ENCODE measurements at places on chromosomes 6 and 20.

DNA sequence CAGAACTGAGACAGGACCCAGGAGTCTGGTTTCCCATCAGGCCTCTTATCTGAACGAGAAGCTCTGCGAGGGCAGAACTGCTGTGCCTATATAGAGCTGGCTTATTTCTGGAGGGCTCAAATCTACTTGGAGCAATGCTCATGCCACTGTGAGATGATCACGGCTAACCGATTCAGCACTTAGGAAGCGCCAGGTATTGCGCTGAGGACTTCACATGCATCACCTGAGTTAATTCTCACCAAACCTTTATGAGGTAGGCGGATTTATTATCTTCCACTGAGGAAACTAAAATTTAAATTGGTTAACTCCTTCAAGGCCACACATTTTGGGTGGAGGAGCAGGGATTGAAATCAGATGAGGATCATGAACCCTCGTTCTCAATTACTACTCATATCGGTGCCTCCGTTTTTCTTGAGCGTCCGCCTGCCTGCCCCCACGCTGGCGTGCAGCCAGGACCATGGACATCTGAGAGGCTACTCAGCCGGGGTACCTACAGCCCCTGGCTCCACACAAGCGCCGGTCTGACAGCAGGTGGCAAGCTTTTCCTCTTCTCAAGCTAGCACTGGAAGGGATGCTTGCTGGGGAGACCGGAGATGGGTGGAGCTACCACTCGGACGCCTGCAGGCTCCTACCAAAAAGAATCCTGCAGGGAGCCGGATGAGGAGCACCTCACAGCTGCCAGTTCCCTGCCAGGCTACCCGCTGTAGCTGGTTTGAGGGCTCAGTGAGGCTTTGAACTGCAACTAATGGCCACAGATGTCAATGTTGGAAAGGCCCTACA, 1.0 kb upstream of the PCIF1 start:
- peak; percentile 83 for DNase-seq

- no peak for DNase-seq
Observed at GRCh38 chr6:3789018-3789895, 37.7 kb upstream of the PXDC1 start.

GRCh38 chr6:132246120-132246617, 155.1 kb downstream of the MOXD1 start:
- DNase-seq = no peak

DNA sequence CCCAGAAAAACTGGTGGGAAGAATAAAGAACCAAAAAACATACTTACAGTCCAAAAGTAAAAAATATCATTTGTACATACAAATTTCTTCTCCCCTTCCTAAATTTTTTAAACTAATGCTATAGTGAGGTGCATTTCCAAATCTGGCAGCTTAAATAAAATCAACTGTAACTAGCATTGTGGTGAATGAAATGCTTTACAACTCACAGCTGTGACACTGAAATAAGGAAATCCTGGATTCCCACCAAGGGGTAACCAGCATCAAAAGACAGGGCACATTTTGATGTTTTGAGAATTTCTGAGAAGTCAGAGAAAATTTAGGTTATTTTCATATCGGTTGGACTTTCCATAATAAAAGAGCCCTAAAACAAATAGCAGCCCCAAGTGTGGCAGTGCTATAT, 27.3 kb downstream of the BACH2 start:
- DNase-seq = no peak

DNA sequence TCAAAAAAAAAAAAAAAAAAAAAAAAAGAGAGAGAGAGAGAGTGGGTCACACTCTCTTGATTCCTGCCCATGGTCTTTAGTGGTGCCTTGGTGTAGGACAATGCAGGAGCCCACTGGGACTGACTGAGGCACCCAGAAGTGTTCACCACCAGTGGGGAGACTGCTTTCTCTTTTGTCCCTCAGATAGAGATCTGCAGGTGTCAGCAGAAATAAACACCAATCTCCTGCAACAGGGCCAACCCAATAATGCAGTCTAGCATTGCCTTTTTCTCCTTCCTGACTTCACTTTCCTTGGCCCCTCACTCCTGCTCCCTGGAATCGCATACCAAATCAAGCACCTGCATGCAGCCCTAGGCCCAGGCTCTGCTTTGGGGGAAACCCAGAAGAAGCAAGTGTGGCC, 39.0 kb upstream of the CCDC28A start:
- DNase-seq = no peak

DNA sequence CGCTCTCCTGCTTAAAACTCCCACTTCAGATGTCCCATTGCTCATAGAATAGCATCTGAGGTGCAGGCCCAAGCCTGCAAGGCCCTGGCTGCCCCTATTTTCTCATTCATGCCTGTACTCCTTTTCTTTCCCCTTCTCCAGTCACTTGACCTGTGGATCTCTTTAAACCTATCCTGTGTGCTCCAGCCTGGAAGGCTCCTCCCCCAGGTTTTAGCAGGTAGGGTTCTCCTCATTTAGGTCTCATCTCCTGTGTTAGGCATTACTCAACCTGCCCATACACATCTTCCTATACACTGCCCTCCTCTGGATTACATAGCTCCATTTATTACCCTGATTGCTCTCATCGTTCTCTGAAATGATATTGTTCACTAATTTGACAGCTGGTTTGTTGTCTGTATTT, 185.3 kb downstream of the BACH2 start:
- DNase-seq = no peak

GRCh38 chr20:8299921-8300320, 167.9 kb downstream of the PLCB1 start:
- peak; percentile 50 for DNase-seq

GRCh38 chr6:6455272-6455671, 133.2 kb upstream of the LY86 start:
- DNase-seq = no peak

- no peak for DNase-seq
Observed at GRCh38 chr6:50843842-50844241, 25.2 kb downstream of the TFAP2B start.

DNA sequence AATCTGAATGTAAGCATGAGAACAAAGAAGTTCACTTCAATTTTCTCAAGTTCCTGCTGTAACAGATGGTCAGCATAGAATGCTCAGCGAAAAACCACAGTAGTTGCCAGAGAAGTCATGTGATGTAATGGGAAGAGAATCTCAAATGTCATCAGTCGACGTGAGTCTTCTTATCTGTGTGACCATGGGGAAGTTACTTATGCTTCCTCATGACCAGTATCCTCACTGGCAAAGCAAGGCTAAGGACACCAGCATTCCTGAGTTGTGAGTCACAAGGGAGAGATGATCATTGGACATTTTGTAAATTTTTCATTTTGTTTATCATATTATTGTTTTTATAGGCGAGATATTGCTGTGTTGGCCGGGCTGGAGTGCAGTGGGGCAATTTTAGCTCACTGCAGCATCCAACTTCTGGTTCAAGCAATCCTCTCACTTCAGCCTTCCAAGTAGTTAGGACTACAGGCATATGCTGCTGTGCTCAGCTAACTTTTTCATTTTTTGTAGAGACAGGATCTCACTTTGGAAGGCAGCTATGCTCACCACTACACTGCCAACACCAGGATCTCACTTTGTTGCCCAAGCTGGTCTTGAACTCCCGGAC, 21.9 kb downstream of the SGK1 start:
- peak; percentile 100 for DNase-seq

DNA sequence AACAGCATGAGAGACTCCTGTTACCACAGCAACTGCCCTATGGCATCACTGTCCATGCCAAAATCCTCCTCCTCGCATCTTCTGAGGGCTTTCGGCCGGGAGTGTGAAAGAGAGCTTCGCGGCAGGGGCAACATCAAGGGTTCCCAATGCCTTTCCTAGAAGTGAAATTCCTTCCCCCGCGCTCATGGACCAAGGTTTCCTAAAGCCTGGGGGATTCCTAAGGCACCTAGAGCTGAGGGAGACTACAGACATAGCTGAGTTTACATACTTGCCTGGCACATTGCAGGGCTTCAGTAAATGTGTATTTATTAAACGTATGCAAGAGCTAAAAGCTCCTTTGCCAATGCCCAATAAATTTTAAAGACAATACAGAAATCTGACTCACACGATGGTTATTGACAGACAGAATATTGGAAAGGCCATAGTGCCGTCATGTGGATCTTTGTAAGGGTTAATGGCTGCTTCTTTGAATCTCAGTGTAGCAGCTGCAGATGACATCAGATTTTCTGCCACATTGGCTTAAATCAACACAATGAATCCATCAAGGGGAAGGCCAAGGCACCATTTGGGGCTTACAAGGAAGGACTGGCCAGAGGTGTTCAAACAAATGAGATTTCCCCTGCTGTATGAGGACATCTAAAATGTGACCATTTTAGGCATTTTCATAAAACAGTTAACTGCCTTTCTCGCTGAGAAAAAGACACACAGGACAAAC, 281.2 kb upstream of the JARID2 start:
- DNase-seq = no peak

DNA sequence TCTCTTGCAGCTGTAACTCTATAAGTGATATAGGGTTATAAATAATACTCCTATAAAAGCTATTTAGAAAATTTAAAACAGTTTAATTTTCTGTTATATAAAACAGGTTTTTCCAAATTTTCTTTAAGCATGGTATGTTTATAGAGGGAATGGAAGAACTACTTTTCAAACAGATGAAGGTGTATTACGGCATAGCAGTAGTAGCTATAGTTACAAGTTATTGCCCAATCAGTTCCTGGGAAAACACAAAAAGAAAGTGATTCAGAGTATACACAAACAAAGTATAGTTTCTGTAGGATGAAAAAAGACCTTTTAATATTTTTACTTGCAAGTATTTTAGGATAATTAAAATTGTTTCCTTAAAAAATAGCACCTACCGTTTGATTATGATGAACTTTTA, 9.8 kb downstream of the SLC17A5 start:
- no peak for DNase-seq

DNA sequence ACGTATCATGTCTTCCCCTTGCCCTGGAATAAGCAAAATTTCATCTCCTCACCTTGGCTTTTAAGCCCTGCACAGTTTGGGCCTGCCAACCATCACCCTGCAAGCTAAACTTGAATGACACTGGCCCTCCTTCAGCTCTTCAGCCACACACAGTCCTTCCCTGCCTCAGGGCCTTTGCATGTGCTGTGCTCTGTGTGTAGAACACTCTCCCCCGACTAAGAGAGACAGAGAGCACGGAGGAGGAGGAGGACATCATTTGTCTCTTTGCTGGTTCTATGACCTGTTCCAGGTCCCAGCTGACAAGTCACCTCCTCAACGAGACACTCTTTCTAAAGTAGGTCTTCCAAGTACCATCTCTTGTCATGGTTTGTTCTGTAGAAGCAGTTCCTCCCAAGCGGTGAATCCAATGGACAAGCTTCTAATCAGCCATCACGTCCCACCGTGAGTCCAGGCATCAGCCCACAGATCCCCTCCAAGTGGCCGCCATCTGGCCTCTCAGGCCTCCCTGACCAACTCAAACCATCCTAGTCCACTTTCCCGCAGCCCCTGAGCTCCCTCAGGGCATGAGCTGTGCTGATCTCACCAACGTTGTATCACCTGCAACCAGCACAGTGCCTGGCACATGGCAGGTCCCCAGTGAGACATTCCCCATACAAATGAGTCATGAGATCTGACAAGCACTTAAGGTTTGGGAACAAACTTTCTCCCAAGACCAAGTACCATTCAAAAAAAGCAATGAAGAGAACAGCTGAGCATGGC, 30.5 kb downstream of the NFATC2 start:
- peak; percentile 5 for DNase-seq

GRCh38 chr6:157268396-157268795, 54.9 kb downstream of the TMEM242 start:
- no peak for DNase-seq

- no peak for DNase-seq
Observed at GRCh38 chr6:156719395-156719719, 57.8 kb upstream of the ARID1B start.

- DNase-seq = no peak
Observed at GRCh38 chr20:49880724-49881445, 34.4 kb downstream of the SPATA2 start.

GRCh38 chr6:14216946-14217684, 99.5 kb downstream of the CD83 start:
- peak; percentile 81 for DNase-seq

GRCh38 chr20:50302341-50303057, 111.9 kb downstream of the CEBPB start:
- peak; percentile 36 for DNase-seq

GRCh38 chr6:24924580-24925356, 11.0 kb downstream of the RIPOR2 start:
- no peak for DNase-seq

DNA sequence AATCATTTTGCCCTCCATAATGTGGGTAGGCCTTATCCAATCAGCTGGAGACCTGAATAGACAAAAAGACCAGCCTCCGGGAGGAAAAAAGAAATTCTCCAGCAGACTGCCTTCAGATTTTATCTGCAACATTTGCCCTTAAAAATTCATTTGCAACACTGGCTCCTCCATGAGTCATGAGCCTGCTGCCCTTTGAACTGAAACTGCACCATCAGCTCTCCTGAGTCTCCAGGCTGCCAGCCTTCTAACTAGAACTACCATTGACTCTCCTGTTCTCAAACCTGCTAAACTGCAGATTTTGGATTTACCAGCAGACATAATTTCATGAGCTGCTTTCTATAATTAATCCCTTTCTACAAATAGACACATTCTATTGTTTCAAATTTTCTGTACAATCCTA, 223.9 kb upstream of the THEMIS start:
- DNase-seq = peak; percentile 60

GRCh38 chr20:37518606-37519507, 2.2 kb upstream of the NNAT start:
- DNase-seq = no peak

DNA sequence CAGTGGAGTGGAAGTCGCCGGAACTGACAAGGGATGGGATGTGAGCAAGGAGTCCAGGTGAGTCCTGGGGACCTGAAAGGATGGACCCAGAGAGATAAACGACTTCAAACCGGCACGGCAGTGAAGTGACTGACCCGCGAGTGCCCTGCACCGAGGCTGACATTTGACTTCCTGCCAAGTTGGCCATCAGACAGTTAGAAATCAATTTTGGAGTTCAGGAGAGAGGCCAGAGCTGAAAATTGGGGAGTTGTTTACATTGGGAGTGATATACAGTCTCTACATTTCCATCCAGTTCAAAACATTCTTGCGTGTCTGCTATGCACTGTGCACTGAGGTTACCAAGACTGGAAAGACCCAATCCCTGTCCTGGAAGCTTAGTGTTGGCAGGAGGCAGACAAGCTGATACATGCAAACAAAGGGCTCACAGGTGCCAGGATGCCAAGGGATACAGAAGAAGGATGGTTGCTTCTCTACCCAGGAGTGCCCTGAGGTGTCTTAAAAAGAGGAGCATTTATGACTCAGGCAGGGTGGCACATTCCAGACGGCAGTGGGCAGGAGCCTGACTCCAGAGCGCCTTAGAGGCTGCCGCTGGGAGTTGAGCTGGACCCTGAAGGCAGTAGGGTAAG, 186.6 kb downstream of the MTHFD1L start:
- DNase-seq = no peak

- peak; percentile 95 for DNase-seq
Observed at GRCh38 chr6:26322645-26323482, 42.1 kb upstream of the BTN3A2 start.
